ENCODE measurements at places on chromosomes 3 and 15.

DNA sequence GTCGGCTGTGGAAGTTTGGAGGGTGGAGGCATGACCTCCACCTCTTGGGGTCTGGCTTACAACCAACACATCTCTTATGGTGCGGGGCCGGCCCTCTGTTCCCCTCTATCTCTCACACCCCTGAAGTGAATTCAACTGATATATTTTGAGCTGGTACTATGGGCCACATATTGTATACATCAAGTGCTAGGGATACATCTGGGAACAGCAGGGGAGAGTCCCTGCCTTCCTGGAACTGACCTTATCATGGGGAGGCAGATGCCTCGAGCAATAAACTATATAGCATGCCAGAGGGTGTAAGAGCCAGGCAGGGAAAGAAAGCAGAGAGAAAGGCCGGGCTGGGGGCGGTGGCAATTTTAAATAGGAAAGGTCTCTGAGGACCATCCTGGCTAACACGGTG lies 60.4 kb upstream of the TRPM1 start:
- DNase-seq: no peak

DNA sequence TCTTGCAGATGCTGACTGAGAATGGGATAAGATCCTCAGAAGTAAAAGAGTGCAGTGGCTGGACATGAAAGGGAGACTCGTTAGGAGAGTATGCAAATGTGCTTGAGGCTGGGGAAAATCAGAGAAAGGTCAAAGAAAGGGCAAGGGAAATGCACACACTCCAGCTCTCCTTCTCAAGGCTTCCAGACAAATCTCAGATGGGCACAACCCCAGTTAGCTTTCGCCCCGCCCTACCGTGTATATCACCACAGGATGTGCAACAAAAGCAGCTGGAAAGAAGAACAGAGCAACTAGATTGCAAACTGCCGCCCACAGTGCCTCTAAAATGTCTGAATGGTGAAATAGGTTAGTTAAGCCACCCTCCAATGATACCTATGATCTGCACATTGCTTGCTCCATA lies 63.9 kb downstream of the CERS3 start:
- DNase-seq: peak; percentile 7

GRCh38 chr3:36679384-36680200 lies 84.8 kb downstream of the DCLK3 start:
- peak; percentile 80 for DNase-seq

- DNase-seq: no peak
Measured at GRCh38 chr15:45378913-45379262, 544 bp upstream of the GATM start.

DNA sequence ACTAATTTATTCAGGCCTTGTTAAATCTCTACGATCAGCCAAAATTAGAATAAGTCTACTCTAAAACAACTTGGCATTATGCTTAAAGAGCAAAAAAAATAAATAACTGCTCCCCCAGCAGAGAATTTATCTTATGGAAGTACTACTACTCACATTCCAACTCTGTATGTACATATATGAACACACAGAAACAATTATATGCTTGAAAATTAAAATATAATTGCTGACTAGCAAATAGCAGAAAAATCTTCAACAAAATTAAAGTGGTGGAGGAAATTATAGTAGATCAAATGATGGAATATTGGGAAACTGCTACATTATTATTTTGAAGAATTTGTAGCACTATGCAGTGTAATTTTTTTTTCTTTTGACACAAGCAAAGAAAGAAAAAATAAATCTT lies 580.9 kb downstream of the MECOM start:
- DNase-seq: no peak

DNA sequence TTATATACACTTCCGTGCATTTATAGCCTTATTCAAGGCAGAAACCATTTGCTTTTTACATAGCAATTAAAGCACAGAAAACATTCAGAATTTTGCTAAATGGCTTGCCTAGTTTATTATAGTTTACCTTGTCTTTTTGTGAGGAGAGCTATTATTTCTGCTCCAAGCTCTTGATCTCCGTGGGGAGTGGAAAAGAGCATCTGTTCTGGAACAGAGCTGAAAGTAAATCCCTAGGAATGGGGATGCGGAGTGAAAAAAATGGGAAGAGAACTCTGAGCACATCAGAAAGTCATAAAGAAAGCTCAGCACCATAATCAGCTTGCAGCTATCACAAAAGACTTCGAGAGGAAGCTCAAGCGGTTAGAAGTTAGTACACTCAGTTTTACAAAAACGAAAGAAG lies 1006.7 kb downstream of the ROBO2 start:
- DNase-seq: no peak

GRCh38 chr3:156145866-156146265 lies 25.5 kb downstream of the KCNAB1 start:
- DNase-seq: no peak

- no peak for DNase-seq
Measured at GRCh38 chr15:70351391-70351790, 253.7 kb upstream of the TLE3 start.

DNA sequence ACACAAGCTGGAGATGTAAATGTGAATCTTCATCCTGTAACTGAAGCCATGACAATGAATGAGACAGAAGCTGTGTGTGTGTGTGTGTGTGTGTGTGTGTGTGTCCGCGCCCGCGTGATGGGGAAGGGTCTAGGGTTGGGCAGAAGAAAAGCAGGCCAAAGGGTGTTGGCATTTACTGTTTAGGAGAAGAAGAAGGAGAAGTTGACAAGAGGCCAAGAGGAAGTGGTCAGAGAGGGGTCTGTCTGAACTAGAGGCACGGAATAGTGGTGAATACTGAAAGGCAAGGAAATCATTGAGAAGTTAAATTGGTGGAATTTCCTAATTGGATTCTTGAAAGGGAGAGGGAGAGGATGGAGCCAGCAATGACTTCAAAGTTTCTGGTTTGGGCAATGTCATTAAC lies 5.6 kb upstream of the NCEH1 start:
- no peak for DNase-seq

- DNase-seq: no peak
Measured at GRCh38 chr15:90716317-90716975, 700 bp upstream of the BLM start.

GRCh38 chr3:148008591-148008990 lies 599.4 kb downstream of the ZIC1 start:
- no peak for DNase-seq

DNA sequence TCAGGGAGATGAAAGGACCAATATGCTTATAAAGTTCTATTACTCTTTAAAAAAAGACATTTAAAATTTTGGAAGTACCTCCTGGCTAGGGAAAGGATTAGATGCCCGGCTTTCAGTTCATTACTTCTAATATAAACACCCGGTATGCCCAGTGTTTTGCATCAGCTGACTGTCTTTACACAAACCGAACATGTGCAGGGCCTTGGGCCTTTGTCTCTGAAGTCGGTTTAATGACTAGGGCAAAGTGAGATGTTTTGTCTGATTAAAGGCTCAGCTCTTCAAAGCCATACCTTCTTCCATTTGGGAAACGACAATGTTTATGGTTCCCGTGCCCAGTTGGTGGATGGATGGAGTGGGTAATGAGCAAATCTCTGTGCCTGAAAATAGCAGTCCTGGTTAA lies 179.3 kb upstream of the LRTM1 start:
- DNase-seq: no peak

GRCh38 chr3:89395996-89396395 lies 288.6 kb downstream of the EPHA3 start:
- no peak for DNase-seq

DNA sequence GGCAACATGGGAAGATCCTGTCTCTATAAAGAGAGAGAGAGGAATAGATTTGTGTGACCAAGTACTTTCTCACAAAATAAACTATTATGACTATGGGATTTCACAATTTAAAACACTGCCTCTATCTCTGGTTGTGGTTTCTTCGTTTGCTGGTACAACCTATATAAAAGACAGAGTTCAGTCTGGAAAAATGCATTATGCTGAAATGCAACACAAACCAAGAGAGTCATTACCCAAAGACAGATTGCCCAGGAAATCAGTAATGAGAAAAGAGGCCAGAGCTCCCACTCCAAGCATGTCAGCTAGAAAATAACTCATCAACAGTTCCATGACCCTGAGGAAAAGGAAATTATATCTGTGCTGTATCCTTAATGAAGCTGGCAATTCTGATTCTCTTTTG lies 23.2 kb downstream of the GPR176 start:
- DNase-seq: no peak

GRCh38 chr15:88830016-88830415 lies 26.8 kb downstream of the ACAN start:
- no peak for DNase-seq

DNA sequence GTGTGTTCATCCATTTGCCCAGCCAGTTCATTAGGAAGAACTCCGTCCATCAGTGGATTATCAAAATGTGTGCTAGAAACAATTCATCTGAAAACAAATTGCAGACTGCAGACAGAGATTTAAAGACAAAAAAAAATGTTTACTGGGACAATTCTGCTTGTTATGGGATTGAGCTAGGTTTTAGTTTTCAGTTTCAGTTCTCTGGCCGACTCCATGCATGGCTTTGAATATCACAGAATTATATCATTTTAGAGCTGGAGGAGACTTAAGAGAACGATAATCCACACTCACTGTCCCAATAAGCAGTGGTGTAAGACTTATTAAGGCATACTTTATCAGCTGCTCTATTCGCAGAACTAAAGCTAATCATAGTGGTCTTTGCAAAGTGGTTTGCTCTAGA lies 51.1 kb downstream of the TFG start:
- DNase-seq: no peak

- no peak for DNase-seq
Measured at GRCh38 chr3:42001777-42002176, 39.9 kb upstream of the ULK4 start.

DNA sequence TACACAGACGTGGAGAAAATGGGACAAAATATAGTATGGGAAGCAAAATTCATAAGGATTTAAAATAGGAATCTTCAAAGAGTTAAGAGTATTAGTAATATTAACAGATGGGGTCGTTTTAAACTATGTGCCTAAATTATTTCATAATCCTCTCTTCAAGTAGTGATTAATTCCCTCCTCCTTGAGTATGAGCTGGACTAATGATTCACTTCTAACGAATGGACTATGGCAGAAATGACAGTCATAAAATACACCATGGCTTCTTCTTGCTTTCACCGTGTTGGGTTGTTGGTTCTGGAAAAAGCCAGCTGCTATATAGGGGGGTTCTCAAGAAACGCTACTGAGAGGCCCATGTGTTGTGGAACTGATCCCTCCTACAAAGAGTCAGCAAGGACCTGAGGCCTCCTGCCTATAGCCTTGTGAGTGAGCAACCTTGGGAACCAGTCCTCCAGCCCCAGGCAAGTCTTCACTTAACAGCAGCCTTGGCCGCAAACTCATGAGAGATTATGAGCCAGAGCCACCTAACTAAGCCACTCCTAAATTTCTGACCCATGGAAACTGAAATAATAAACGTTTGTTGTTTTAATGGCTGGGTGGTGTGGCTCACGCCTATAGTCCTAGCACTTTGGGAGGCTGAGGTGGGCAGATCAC lies 64.8 kb upstream of the ABHD2 start:
- peak; percentile 26 for DNase-seq

DNA sequence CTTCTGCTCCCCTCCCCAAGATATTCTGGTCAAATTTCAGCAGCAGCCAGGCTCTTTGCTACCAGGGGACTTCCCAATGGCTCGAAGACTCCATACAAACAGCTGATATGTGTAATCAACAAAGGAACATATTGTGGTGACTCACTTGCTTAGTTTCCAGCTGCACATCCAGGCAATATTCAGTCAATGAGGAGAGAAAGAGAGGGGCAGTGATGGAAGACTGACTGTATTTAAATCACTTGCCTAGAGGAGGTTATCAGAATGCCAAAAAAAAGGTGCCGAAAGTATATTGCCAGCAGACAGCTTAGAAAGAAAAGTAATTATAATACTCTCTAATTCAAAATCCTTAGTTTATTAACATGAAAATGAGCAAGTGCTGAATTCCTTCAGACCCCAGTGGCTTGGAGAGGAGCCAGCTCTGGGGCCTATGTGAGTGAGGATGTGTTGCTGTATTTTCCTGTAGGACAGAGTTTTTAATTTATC lies 236.5 kb downstream of the LRTM1 start:
- peak; percentile 5 for DNase-seq

DNA sequence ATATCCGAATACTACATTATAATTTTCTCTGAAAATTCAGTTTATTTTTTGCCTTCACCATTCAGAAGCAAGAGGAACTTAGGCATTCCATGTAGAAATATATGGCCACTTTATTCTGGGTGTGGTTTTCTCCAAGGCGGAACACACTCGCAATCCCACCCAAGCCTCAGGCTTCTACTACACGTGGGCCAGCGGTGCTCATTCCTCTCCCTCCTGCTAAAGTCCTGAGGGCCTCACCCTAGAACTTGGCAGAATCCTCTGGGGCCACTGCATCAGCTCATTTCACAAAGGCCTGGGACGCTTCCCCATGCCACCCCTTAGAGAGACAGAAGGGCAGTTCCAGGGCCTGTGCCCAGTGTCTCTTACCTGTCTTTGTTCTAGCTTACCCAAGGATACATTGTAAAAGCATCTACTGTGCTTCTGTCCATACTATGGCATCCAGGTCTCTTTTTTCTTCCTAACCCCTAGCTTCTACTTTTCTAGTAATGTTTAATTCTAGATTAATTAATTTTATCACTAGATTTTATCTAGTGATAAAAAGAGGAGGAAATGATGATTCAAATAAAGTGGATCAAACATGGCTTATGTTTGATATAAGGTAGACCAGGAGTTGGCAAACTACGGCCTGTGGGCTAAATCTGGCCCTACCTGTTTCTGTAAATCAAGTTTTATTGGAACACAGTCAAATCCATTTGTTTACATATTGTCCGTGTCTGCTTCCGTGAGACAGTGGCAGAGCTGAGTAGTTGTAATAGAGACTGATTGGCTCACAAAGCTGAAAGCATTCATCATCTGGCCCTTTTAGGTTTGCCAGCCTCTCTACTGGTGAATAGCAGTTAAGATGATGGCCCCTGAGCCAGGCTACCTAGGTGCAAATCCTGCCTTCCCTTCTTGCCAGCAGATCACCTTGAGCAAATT lies 29.8 kb downstream of the LARS2 start:
- DNase-seq: no peak

GRCh38 chr15:40238532-40239403 lies at the start of gene PAK6:
Gene PAK6, plus strand, starts transcription at chr15:40239063. Its CDS starts 25,723 bp downstream, at chr15:40264786.
- peak; percentile 95 for DNase-seq

DNA sequence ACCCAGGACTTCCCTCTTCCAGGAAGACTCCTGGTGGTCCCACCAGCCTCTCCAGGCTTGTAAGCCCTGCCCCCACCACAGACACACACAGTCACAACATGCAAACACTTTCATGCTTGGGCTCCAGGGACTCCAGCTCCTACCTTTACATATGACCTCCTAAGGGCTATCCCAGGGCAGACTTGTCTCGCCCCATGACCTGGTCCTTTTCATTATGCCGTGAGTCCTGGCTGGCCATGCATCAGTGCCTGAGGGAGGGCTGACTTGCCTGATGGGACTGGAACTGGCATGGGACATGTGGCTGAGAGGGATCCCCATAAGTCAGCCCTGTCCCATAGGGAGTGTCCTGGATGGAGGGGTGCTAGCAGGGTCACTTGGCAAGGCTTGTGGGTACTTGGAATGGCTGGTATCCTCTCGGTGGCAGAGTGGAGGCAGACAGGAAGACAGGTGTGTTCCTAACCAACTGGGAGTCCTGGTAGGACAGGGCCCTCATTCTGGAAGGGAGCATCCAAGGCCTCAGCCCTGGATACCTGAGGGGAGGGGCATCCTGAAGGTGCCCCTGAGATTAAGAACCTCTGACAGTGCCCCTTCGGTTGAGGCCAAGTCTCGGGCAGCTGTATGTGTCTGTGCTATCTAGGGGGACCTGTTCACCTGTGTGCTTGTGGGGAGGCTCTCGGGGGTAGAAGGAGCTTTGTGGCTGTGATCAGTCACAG lies 540 bp upstream of the HHATL start:
- no peak for DNase-seq

All from MCF 10A (cell line).